CD4-positive, alpha-beta T cell treated with Interleukin-6 for 4 hours (primary cell): ENCODE measurements at places on chromosomes 12 and 14.

GRCh38 chr12:89603678-89604077 is 77.8 kb upstream of the POC1B start:
- DNase-seq, result no peak

GRCh38 chr14:93092606-93093556 is 22.8 kb downstream of the ITPK1 start:
- no peak for DNase-seq

GRCh38 chr12:23210573-23210972 is 585.6 kb downstream of the ETNK1 start:
- DNase-seq, result no peak

DNA sequence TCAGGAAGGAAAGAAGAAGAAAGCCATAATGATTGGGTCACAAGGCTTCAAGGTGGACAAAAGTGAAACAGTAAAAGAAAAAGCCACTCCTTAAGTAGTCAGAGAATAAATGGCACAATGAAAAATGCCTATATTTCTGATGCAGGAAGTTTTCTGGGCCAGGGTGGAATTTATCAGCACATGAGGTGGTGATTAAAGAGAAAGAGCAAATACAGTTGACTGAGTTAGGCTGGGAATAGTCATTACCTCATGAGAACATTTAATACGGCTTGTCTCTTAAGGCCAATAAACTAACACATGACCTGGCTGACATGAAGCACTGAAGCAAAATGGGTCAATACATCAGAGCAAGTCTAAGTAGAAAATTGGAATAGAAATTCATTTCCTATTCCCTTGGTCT is 499.7 kb downstream of the TMTC2 start:
- no peak for DNase-seq

DNA sequence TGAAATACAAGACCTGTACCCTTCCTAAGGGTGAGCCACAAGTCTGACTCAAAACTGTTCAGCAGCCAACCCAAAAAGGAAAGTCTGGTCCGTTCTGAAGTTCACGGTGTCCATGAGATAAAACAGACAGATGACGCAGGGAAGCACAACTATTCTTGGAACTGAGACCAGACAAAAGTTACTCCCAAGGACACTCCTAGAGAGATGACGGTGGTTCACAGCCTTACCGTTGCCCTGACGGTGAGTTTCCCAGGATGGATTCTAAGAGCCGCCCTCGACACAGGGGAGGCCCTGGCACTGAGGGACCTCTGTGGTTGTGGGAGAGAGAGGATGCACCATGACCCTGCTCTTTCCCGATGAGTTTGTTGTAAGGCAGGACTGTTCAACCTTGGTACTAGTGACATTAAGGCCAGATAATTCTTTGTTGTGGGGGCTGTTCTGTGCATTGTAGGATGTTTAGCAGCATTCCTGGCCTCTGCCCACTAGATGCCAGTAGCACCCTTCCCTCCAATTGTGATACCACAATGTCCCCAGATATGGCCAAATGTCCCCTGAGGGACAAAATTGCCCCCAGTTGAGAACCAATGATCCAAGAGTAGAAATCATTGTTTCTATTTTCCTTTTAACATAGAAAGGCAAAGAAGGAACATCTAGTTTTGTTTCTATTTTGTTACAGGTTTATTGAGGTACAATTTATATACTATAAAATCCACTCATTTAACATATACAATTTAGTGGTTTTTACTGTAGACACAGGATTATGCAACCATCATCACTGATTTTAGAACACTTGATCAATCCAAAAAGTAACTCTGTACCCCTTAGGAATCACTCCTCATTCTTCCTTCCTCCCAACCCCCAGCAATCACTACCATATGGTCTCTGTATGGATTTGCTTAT is 23.0 kb downstream of the OR10P1 start:
- peak; percentile 8 for DNase-seq

- no peak for DNase-seq
Observed at GRCh38 chr12:116144384-116144783, 133.1 kb downstream of the MED13L start.
